ENCODE measurements at places on chromosomes 2 and 18.

GRCh38 chr18:39058386-39059000, 1492.9 kb upstream of the CELF4 start:
- no peak for DNase-seq

- no peak for DNase-seq
Observed at GRCh38 chr18:79872527-79873444, 75.0 kb downstream of the KCNG2 start.

DNA sequence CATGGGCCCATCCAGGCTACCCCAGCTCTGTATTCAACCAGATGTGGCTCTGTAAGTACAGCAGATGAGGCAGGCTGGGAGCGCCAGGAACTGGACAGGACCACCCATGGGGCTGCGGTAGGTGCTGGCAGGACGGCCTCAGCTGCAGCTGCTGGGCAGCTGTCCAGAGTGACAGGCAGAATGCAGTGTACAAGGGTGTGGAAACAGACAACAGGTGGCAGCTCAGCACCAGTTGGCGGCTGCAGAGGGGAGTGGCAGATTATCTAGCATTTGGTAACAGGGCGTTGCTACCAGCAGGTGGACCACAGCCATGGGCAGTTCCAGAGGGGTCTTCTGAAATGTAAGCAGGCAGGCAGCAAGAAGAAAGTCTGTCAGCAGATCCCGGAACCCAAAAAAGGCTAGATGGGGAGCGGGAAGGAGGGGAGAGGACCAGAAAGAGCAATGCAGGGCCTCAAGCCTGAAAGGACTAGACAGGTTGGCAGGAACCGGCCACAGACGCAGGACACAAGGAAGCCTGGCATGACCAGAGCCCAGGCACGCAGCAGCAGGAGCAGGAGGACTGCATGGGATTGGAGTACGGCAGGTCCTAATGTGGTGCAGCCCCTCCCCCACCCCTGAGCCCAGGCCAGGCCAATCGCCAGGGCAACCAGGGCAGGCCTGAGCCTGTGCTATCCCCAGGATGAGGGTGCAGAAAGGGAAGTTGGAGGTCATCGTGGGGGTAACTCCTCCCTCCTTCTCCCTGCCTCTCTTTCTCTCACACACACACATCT, 24.7 kb downstream of the PKDCC start:
- DNase-seq: no peak

DNA sequence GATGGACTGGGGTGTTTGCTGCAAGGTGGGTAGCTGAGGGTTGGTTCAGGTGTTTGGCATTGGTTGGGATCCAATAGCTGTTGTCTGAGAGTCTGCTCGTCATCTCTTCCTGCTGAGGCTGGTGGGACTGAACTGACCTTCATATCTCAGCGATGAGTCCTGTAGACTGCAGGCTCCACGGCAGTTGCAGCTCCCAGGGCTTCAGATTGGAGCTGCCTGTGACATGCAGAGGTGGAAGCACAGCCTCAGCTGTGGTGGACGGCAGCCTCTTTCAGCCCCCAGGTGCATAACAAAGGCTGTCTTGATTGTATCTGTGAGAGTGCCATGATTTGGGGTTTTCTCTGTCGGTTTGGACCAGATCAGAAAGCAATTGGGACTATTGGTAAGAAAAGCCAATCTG, 3.9 kb upstream of the IL1R2 start:
- DNase-seq: no peak

GRCh38 chr2:221153226-221153625, 418.9 kb downstream of the EPHA4 start:
- DNase-seq: no peak

GRCh38 chr2:42558827-42559226, 9.6 kb upstream of the MTA3 start:
- no peak for DNase-seq

DNA sequence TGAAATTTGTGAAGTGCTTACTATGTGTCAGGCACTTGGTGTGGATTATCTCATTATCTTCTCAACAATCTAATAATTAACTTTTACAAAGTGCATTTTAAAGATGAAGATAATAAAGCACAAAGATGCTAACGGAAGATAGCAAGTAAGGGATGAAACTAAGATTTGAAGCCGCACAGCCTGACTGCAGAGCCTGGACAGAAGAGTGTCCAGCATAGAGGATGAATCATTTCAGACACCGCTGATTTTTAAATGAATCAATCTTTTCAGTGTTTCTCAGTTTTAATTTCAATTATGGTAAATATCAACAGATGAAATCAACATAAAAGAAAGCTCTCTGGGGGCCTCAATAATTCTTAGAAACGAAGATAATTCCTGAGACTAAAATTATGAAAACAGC, 24.5 kb upstream of the STAM2 start:
- DNase-seq: no peak

- DNase-seq: no peak
Observed at GRCh38 chr2:142041996-142042395, 88.8 kb downstream of the LRP1B start.

DNA sequence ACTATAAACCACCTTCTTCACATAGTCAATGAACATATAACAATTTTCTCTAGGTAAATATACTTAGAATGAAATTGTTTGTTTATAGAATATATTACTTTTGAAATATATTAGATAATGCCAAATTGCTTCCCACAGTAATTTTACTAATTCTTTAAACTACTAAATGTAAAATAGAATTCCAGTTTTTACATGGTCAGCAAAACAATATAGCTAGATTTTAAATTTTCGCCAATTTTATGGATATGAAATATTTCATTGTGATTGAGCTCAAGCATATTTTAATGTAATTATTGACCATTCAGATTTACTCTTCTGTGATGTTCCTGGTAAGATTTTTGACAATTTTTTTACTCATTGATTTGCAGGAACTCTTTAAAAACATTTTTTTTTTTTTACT, 444.6 kb downstream of the PARD3B start:
- DNase-seq: no peak

- no peak for DNase-seq
Observed at GRCh38 chr18:10565835-10566234, 40.0 kb downstream of the NAPG start.

- DNase-seq: no peak
Observed at GRCh38 chr2:207418419-207418818, 111.3 kb upstream of the CREB1 start.

DNA sequence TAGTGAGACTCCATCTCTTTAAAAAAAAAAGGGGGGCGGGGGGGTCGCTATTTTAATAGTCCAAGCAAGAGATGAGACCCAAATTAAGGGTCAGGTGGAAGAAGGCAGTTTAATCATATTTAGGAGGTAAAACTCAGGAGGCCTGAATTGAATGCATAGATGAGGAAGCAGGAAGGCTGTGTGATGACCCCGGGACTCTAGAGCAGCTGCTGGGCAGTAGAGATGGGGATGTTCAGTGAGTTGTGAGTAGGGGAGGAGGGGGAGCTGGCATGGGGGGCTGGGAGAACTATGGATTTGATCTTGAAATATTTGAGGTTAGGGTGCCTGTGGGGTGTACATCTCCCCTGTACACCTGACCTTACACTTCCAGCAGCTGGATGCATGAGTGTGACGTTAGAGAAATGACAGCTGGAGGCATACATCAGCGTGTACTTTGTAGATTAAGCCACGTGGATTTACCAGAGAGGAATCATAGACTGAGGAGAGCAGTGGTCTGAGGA, 41.0 kb downstream of the GALM start:
- no peak for DNase-seq

- DNase-seq: no peak
Observed at GRCh38 chr18:75253784-75254183, 43.2 kb downstream of the TSHZ1 start.

DNA sequence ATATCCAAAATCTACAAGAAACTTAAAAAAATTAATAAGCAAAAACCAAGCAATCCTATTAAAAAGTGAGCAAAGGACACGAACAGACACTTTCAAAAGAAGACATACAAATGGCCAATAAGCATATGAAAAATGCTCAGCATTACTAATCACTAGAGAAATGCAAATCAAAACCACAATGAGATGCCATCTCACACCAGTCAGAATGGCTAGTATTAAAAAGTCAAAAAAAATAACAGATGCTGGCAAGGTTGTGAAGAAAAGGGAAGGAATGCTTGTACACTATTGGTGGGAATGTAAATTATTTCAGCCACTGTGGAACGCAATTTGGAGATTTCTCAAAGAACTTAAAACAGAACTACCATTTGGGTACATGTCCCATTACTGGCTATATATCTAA, 128.8 kb upstream of the SESTD1 start:
- DNase-seq: no peak

DNA sequence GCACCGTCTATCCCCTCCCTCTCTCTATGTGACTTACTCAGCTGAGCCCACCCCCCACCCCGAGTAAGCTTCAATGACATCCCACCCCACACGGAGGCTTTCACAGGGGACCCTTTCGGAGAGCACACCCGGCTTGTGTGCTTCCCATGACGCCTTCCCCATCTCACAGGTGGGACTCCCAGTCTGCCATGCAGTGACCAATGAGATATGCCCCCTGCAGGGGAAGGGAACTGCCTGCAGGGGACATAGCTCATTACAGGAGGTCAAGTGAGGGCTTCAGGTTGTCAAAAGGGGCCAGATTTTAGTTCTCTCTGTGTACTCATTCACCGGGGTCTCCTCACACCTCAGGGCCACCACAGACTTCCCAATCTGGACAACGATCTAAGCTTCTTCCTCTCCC, 112.6 kb downstream of the GAREM1 start:
- DNase-seq: no peak

Measured in activated naive CD8-positive, alpha-beta T cell treated with anti-CD3 and anti-CD28 coated beads for 36 hours (primary cell).